SK-N-SH (cell line): ENCODE measurements at places on chromosomes 16 and 17. TPM values are rescaled to one million over a fixed set of nuclear protein-coding genes. Genes with fewer than 3 reads are reported as not detected.

DNA sequence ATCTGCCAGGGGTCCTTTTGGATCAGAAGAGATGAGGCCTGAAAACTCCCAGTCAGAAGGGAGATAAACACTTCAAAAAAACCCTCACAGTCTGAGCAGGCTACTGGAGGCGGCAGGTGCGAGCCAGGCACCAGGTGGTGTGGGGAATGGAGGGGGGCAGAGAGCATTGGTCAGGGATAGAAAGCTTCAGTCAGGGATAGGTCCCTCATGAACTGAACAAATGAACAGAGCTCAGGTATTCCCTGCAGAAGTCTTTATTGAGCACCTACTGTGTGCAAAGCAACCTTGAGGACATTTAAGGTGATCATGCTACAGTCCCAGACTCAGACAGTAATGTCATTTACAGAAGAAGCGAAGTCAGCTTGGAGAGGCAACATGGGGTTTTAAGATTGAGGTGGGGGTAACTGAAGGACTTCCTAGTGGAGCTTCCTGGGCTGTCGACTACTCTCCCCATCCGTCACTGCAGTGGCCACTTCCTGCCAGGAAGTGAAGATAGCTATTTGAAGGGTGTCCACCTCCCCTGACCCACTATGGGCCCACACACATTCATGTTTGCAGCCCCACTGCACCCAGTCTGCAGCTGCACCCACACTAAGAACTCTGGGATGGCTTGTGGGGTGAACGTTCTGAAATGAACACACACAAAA is 3.2 kb downstream of the KIFC3 start:
- no peaks in the 10 kb centered on the region for H3K27me3 ChIP-seq
- no peak overlapping the region for H3K27ac ChIP-seq
- DNase-seq = peak; percentile 15
- peak overlapping the region; percentile 21 for H3K4me3 ChIP-seq

- H3K4me3 ChIP-seq = peak overlapping the region; percentile 84
- peaks cover 28% of the 10 kb centered on the region for H3K36me3 ChIP-seq
- peaks cover 7% of the 10 kb centered on the region for H3K4me1 ChIP-seq
- H3K27me3 ChIP-seq = no peaks in the 10 kb centered on the region; the same call in 1 of the 2 replicates
- no peak for DNase-seq
- H3K27ac ChIP-seq = no peak overlapping the region; the same call in 1 of the 2 replicates
Observed at GRCh38 chr17:5110816-5111215, 862 bp downstream of the ZNF232 start.

GRCh38 chr16:19694989-19695388 is 23.0 kb downstream of the KNOP1 start:
- no peaks in the 10 kb centered on the region for H3K27me3 ChIP-seq
- H3K27ac ChIP-seq = no peak overlapping the region; the same call in 1 of the 2 replicates
- H3K36me3 ChIP-seq = peaks cover 18% of the 10 kb centered on the region
- no peak for DNase-seq

GRCh38 chr17:2374549-2375285 is 26.1 kb downstream of the MNT start:
- DNase-seq = no peak
- no peak overlapping the region for H3K4me3 ChIP-seq
- H3K36me3 ChIP-seq = peaks cover 72% of the 10 kb centered on the region; the same call in 1 of the 2 replicates
- no peak overlapping the region for H3K27ac ChIP-seq

DNA sequence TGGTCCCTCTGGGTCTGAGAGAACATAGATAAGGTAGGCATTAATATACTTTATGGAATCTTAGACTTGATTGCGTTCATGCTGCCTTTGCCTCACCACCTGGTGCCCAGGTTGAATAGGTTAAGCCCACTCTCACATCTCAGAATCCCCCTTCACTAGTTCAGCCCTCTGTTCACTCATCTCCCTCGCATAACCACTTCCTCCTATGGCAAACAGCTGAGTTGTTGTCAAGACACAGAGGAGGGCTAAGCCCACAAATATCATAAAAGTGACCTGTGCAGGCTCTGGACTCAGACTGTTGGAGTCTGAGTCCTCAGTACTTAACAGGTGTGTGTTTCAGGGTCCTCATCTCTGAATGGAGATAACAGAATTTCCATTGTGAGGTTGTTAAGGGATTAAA is 55.7 kb downstream of the GOSR1 start:
- H3K36me3 ChIP-seq = peaks cover 5% of the 10 kb centered on the region
- 0 out of 2 replicates have a peak, but pooled peaks cover 4% of the 10 kb centered on the region for H3K4me1 ChIP-seq
- no peaks in the 10 kb centered on the region for H3K27me3 ChIP-seq
- H3K27ac ChIP-seq = no peak overlapping the region
- no peak for DNase-seq

DNA sequence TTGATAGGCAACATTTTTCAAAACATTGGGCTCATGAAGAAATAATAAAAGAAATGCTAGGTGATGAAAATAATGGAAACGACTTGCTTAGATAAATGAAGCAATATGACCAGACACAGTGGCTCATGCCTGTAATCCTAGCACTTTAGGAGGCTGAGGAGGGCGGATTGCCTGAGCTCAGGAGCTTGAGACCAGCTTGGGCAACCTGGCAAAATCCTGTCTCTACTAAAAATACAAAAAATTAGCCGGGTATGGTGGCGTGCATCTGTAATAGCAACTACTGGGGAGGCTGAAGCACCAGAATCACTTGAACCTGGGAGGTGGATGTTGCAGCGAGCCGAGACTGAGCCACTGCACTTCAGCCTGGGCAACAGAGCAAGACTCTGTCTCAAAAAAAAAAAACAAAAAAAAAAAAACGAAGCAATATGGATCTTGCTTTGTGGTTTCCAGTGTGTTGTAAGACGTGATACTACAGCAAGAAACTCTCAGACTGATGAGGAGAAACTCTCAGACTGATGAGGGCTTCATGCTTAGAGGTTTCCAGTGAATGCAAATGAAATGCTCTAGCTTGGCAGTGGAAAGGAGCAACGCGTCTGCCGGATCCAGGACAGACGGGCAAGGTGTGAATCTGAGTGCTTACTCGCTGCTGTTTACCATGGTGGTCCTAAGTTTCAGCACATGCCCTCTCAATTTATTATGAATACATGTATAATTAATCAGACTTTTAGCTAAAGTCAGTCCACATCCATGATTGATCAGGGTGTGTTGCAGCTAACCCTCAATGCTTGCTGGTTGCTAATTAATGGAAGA is 11.5 kb upstream of the IGF2BP1 start:
- DNase-seq = no peak
- H3K27ac ChIP-seq = no peak overlapping the region
- no peaks in the 10 kb centered on the region for H3K4me1 ChIP-seq
- H3K36me3 ChIP-seq = no peaks in the 10 kb centered on the region
- no peak overlapping the region for H3K4me3 ChIP-seq

- H3K27ac ChIP-seq = no peak overlapping the region
- no peak for DNase-seq
Observed at GRCh38 chr17:21209511-21210175, 4.3 kb downstream of the TMEM11 start.

DNA sequence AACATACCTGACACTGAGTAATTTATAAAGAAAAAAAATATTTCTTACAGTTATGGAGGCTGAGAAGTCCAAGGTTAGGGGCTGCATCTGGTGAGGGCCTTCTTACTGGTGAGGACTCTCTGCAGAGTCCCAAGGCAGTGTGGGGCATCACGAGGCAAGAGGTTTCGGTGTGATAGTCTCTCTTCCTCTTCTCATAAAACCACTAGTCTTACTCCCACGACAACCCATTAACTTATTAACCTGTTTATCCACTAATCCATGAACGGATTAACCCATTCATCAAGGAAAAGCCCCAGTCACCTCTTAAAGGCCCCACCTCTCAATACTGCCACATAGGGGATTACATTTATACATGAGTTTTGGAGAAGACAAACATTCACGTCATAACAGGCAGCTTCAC is 20.1 kb downstream of the CIITA start:
- no peaks in the 10 kb centered on the region for H3K36me3 ChIP-seq
- no peak for DNase-seq

DNA sequence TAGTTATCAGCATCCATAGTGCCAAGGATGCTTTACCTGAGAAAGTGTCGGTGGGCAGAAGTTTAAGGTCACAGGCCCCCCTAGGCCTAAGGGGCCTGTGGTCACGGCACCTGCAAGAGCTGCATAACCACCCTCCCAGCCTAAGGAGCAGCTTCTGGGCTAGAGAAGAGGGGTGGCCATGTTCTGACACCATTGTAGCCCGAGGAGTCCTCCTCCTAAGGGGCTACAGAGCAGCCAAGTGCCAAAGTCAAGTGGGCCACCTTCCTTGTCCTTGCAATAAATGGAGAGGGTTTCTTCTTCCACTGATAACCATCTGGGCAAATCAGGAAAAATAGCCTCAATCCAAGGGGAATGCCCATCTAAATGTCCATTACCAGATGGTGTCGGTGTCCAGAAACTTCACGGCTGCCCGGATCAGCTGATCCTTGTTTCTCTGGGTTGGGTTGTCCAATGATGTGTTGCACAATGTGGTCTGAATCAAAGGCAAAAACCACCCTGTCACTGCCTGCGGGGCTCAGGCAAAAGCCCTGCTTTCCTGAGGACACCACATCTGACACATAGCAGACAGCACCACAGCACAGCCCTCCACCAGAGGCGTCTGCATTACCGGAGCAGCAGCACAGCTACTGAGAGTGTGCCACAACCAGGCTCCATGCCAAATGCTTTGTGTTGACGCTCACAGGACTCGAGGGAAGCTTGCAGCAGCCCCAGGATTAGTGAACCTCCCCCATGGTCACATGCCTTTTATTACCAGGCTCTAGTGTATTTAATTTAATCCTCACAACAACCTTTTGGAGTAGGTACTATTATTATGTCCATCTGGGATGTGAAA is 12.8 kb downstream of the ATPAF2 start:
- H3K4me1 ChIP-seq = peaks cover 9% of the 10 kb centered on the region; the same call in 1 of the 2 replicates
- H3K27me3 ChIP-seq = no peaks in the 10 kb centered on the region
- peak; percentile 68 for DNase-seq
- no peak overlapping the region for H3K27ac ChIP-seq
- H3K4me3 ChIP-seq = no peak overlapping the region

- peaks cover 23% of the 10 kb centered on the region for H3K36me3 ChIP-seq
- peak overlapping the region; percentile 98 for H3K4me3 ChIP-seq
- no peak for DNase-seq
- H3K27me3 ChIP-seq = no peaks in the 10 kb centered on the region
Observed at GRCh38 chr16:18800775-18801144, 589 bp downstream of the ARL6IP1 start.

- no peak for DNase-seq
- H3K4me3 ChIP-seq = no peak overlapping the region
- H3K36me3 ChIP-seq = peaks cover 22% of the 10 kb centered on the region; the same call in 1 of the 2 replicates
- peaks cover 22% of the 10 kb centered on the region for H3K4me1 ChIP-seq
Observed at GRCh38 chr16:31711344-31711845, 162.2 kb upstream of the ZNF267 start.

DNA sequence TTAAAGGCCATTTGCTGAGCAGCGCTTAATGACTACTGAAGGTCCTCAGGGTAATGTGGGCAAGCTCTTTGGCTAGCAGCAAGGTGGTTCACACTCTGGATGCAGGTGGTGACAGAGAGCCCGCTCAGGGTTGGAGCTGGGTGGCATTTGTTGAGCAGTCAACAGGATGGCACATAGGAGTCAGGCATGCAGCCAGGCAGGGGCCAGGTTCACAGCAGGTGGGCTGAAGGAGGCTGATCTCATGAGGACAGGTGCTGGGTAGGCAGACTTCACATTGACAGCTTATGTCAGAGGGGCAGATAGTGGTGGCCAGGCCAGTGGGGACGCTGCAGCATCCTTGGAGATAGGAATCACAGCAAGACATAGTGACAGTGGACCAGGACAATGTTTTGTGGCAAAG is 4.5 kb downstream of the KRTAP3-1 start:
- no peaks in the 10 kb centered on the region for H3K36me3 ChIP-seq
- peaks cover 47% of the 10 kb centered on the region; the same call in 1 of the 2 replicates for H3K27me3 ChIP-seq
- no peak for DNase-seq
- H3K27ac ChIP-seq = no peak overlapping the region
- no peak overlapping the region for H3K4me3 ChIP-seq

- no peak overlapping the region for H3K27ac ChIP-seq
- no peaks in the 10 kb centered on the region for H3K36me3 ChIP-seq
- H3K4me3 ChIP-seq = no peak overlapping the region
- no peaks in the 10 kb centered on the region for H3K27me3 ChIP-seq
- H3K4me1 ChIP-seq = peaks cover 10% of the 10 kb centered on the region; the same call in 1 of the 2 replicates
Observed at GRCh38 chr17:49383060-49383459, 21.0 kb upstream of the ZNF652 start.

Gene KRT28
- polyA plus RNA-seq = not detected in 2 replicates

Gene SLC6A2
- polyA plus RNA-seq = 3.3 and 12.7 TPM in 2 replicates

Gene ASGR1
- 2.0 and 2.1 TPM in 2 replicates for polyA plus RNA-seq

Gene C17orf50
- 0.05 TPM in 1 of 2 replicates, not detected in the other for polyA plus RNA-seq

Gene PNMT
- polyA plus RNA-seq = 0.05 and 0.07 TPM in 2 replicates
